Lung (tissue), 17 donors: ENCODE measurements at places on chromosomes 12 and 14. TPM values are rescaled to one million over a fixed set of nuclear protein-coding genes. Genes with fewer than 3 reads are reported as not detected.

PROX2 gene
- polyA plus RNA-seq: not detected

PARPBP gene
- polyA plus RNA-seq: 1.2 TPM

CLEC7A gene
- 45.4 TPM for polyA plus RNA-seq

CGRRF1 gene
- 21.5 TPM for polyA plus RNA-seq

KLHDC1 gene
- 3.7 TPM for polyA plus RNA-seq

TAMALIN gene
- polyA plus RNA-seq: 52.9 TPM

EXOC3L4 gene
- polyA plus RNA-seq: 4.6 TPM

SMARCD1 gene
- 26.6 TPM for polyA plus RNA-seq

DLK1 gene
- 0.05 TPM for polyA plus RNA-seq

SYNDIG1L gene
- 1.2 TPM for polyA plus RNA-seq

FOXA1 gene
- polyA plus RNA-seq: 15.5 TPM

FGF6 gene
- not detected for polyA plus RNA-seq

PLEKHD1 gene
- 0.11 TPM for polyA plus RNA-seq

TMEM52B gene
- 0.83 TPM for polyA plus RNA-seq

POU6F1 gene
- 9.4 TPM for polyA plus RNA-seq

SPTB gene
- 1.2 TPM for polyA plus RNA-seq

GSG1 gene
- polyA plus RNA-seq: not detected

LRTM2 gene
- 0.06 TPM for polyA plus RNA-seq

KLHL33 gene
- polyA plus RNA-seq: 0.03 TPM

BCAT1 gene
- 20.5 TPM for polyA plus RNA-seq

PPM1H gene
- polyA plus RNA-seq: 2.0 TPM

TBC1D30 gene
- 9.3 TPM for polyA plus RNA-seq

SCARB1 gene
- 11.9 TPM for polyA plus RNA-seq

NRIP2 gene
- 0.57 TPM for polyA plus RNA-seq

JDP2 gene
- 38.0 TPM for polyA plus RNA-seq

CIROP gene
- not detected for polyA plus RNA-seq

DBX2 gene
- not detected for polyA plus RNA-seq

SELPLG gene
- 13.8 TPM for polyA plus RNA-seq

ADAM21 gene
- 0.14 TPM for polyA plus RNA-seq

TESPA1 gene
- polyA plus RNA-seq: 0.73 TPM
